GM06990 (cell line): ENCODE measurements at places on chromosomes 7 and 10.

DNA sequence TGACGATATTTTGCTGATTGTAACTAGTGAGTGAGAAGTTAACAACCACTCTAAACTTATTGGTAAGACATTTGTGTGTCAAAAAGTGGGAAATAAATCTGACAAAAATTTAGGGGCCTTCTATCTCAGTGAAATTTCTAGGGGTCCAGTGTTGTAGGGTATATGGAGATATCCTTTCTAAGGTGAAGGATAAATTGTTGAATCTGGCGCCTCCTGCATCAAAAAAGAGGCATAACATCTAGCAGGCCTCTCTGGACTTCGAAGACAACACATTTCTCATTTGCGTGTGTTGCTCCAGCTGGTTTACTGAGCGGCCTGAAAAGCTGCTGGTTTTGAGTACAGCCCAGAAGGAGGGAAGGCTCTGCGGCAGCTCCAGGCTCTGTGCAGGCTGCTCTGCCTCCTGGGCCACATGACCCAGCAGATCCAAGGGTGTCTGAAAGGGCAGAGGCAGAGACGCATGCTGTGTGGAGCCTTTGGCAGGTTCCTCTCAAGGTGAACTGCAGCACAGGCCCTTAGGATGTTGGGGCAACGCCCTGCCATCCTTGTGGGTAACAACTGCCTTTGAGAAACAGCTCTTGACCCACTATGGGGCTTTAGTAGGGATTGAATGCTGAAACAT lies 72.4 kb downstream of the LMBR1 start:
- no peak for DNase-seq

DNA sequence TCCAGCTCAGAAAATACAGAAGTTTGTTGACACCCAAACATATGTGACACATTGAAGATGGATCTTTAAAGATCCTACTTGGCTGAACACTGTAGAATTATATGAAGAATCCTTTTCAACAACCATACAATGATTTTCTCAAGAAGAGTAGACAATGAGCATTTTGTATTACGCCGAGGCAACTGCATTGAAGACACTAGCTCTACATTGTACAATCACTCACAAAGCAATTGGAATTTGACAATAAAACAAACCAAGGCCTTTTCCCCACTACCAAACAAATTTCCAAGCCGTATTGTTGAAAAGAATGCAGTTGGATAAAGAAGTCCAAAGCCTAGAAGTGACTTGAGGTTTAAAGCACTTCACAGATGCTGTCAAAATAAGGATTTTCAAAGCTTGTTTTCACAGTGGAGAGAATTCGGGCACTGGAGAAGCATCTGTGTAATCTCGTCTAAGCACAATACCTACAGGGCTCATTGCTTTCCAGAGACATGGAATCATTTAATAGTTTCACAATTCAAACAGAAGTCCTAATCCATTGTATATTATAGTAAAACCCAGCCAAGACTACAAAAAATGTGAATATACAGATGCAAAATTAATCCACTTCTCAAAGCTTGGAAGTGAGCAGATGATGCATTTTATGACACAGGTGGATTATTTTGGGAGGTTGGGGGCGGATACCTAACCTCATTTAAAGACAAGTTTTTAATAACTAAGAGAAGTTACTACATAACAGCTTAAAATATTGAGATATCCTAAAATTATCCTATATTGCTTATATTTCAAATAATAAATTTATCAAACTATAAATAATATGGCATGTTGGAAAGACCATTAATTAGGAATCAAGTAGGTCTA lies 78.6 kb downstream of the SORCS1 start:
- DNase-seq = no peak

DNA sequence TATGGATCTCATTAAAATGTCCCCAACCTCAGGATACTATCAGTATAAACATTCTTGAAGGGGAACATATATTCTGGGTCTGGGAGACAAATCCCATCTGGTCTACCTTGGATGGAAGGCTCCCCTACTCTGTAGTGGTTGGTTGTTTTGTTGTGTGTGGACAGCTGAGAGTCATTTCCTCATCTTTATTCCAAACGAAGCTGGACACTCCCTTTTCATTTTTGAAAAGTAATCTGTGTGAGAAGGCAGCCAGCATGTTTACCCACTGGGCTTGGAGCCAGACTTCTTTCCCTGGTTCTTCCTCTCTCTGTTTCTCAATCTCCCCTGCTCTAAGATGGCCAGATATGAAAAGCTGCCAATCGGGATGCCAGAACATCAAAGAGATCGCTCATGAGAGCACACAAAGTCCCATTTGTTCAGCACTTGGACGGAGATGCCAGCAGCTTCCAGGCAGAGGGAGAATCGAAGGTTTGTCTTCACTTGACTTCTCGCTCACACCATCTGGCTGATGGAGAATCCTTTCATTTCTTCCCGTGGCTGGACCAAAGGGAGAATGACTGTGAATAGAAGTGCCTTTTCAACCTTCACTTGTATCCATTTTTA lies 108.1 kb upstream of the AGR3 start:
- no peak for DNase-seq

DNA sequence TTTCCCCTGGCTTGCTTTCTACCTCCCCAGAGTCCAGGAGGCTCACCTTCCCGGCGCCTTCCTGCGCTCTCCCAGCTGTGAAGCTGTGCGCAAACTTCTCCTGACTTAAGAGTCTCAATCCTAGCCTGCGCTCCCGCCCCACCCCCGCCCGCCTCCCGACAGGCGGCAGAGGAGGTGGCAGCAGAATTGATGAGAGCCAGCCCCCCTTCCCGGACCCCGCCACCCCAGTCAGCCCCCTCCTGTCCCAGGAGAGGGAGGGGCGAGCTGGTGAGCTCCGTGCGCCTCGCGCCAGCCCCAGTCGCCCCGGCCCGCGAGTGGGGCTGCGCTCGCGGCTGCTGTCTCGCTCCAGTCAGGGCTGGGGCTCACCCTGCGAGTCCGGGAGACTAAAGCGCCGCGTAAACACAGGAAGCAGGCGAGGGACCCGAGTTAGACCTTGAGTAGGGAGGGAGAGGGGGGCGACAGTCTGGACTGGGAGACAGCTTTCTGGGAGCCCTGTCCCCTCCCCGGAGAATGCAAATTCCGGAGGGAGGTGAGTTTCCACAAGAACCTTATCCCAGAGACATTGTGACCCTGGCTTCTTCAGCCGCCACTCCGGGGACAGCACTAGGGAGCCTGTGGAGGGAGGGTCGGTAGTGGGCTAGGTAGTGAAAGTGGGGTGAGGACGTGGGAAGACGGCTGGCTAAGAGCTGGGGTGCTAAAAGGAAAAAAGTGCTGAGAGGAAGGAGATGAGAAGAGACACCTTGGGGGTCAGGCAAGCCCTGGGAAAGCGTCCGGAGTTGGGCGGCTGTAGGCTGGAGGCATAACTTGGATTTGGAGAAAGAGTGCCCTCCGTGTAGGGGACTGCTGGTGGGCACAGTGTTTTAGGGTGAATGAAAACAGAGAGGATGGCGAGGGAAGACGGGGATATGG lies at the start of gene CALCR:
CALCR (minus strand) TSS at position 79 of the 909 bp plus-strand sequence. CDS start 87,743 bp downstream, outside the sequence.
- DNase-seq = no peak

DNA sequence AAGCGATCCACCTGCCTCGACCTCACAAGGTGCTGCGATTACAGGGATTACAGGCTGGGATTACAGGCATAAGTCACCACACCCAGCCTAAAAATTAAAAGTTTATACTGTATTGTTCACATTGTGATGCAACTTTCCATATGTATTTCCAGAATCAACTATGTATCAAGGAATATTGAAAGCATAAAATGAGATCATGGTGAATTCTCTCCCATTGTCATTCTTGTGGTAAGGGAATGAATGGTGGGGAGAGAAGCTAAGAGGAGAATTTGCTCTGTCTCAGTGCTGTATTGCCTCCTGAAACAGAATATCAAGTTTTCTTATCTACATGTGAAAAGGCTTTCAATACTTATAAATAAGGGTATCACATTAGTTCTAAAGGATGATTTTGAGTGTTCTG lies 81.7 kb downstream of the CD36 start:
- no peak for DNase-seq

GRCh38 chr10:83343676-83344075 lies 795.6 kb upstream of the GHITM start:
- no peak for DNase-seq

DNA sequence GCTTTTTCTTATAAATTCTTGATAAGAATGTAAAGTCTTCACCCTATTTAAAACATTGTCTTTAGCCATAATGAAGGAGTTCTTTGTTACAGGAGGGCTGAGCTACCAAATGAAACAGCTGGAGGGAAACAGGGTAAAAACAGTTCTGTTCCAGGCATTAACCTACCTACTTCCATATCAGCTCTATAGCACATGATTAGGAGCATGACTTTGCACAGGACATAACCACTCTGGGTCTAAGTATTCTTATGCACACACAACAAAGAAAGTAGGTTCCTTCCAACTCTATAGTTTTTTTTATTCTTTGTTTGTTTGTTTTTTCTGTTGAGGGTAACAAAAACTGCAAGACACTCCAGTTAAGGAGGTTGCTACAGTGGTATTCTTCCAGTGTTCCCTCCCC lies 52.7 kb downstream of the SCIN start:
- no peak for DNase-seq

GRCh38 chr10:17023386-17024298 lies 106.0 kb downstream of the CUBN start:
- DNase-seq = peak; percentile 75

DNA sequence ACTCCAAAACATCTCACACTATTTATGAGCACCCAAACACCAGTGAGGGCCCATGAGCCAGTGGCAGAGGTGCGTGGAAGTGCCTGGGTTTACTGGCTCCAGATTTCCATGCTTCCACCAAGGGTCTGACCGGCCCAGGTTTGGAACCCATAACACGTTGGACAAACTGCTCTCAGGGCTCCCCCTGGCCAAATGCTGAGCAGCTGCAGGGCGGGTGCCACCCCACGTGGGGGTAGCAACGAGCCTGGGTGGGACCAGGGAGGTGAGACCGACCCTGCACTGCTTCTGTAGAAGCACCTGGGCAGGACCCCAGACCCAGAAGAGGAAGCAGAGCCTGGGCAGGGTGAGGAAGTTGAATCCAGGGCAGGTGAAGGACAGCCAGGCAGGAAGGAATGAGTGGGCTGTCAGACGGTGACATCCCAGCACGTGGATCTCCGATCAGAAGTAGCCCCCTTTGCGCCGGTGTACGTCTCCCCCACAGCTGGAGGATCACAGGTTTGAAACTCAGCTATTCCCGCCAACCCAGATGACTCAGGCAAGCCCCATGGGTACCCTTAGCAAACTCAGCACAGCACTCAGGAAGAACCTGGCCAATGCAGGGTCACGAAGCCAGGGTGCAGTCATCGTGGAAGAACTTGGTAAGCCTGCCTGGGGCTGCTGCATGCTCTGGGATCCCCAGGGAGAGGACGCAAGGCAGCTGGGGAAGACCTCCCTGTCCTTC lies 100.4 kb upstream of the DDC start:
- DNase-seq = no peak

DNA sequence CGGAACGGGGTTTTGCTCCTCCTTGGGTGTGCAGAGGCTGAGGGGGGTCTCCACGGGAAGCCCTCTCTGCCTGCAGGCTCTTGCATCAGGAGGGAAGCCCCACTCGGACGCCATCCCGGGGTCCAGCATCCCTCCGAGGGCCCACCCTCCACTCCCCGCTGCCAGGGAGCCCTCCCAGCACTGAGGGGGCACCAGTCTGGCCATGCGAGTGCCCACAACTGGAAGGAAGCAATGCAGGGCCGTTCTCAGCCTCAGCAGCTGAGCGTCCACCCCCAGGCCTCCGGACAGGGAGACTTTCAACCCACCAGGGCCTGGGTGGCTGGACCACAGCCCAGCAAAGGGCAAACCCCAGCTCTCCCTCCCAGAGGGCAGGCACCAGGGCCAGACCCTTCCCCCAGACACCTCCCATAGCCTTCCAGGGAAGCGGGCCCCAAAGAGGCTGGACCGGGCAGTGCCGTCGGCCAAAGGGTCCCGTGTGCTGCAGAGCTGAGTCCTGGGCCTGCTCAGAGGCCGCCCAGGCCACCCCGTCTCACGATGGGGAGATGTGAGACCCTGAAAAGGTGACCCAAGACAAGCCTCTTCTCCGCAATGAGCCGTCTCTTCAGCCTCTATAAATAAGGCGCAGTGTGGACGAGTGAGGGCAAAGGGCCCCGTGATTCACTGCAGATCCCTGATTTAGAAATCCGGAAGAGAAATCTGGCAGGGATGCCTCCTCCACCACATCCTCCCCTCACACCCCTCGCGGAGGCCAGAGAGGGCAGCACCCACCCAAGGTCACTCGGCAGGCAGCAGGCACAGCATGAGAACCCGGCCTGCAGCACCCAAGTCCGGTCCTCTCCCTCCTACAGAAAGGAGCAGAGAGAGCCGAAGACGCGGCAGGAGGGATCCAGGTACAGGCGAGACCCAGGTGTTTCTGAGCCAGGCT lies 81.9 kb upstream of the DNAAF5 start:
- no peak for DNase-seq

DNA sequence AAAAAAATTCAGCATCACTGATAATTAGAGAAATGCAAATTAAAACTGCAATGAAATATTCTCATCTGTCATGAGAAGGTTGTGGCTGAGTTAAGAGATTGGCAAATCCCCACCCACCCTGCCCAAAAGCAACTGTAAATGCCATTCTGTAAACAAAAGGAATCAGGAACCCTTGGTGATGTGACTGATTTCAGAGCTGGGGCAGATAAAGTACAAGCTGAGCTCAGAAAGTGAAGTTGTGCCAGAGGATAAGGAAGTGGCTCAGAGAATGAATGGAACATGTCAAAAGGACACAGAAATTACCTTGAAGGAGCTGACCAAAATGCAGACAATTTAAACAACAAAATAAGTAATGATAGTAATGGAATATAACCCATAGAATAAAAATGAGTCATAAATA lies 32.7 kb upstream of the ARMS2 start:
- DNase-seq = no peak

DNA sequence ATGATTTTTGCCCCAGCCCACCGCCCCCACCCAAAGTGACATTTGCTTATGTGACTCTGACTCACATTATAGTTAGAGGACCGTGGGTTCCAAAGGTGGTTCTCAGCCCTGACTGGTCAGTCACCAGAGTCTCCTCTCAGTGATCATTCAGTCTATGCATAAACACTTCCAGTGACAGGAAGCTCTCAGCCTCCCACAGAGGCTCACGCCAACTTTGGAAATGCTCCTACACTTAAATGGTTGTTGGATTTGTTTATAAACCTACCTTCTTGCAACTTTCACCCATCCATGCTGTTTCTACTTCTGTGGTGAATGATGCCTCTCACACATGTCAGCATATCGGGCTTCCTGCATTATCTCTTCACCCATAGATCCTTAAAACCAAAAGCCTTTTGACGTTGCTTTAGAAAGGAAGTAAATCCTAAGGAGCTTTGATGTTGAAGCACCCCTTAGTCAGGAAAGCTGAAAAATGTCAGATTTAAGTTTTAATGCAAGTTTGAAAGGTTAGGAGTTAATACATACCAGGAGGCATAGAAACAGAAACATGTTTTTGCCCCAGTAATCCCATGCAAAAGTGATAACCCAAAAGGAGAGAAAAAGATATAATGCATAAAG lies 46.5 kb upstream of the FGL2 start:
- DNase-seq = no peak
